ENCODE measurements at places on chromosomes 7 and 10.

GRCh38 chr10:124614003-124614659 is 130.0 kb downstream of the FAM53B start:
- DNase-seq: no peak

- DNase-seq: no peak
Observed at GRCh38 chr10:19449860-19450259, 366.4 kb upstream of the PLXDC2 start.

DNA sequence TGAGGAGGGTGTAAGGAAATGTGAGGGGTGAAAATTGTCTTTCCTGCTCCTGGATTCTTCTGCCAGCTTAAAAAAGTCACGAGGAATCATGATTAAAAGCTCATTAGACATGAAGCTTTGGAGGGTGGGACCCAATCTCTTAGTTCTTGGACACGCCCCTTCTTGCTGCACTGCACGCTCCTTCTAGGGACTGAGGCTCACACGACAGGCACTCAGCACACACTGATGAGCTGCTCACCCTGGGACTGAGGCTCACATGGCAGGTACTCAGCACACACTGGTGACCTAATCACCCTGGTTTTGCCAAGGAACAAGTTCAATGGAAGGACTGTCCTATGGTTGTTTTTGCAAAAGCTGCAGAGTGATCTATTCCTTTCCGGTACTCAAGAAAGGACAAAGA is 65.8 kb upstream of the ELMO1 start:
- no peak for DNase-seq

DNA sequence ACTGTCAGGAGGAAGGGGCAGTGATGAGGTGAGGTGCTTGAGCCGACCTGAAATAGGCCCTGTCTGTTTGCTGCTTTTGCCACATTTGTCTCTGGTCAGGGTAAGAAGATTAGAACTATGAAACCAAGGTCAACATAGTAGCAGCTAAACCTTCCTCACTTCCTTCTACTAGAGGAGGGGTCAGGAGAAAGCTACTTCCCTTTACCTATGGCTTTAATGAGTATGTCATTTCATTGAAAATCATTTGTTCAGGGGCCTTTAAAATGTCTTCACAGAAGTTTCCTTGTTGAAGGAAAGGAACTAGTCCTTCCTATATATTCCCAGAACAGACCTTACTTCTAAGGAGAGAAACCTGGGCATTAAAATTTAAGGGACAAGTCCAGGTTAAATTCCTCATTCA is 19.0 kb downstream of the HYAL4 start:
- DNase-seq: no peak

DNA sequence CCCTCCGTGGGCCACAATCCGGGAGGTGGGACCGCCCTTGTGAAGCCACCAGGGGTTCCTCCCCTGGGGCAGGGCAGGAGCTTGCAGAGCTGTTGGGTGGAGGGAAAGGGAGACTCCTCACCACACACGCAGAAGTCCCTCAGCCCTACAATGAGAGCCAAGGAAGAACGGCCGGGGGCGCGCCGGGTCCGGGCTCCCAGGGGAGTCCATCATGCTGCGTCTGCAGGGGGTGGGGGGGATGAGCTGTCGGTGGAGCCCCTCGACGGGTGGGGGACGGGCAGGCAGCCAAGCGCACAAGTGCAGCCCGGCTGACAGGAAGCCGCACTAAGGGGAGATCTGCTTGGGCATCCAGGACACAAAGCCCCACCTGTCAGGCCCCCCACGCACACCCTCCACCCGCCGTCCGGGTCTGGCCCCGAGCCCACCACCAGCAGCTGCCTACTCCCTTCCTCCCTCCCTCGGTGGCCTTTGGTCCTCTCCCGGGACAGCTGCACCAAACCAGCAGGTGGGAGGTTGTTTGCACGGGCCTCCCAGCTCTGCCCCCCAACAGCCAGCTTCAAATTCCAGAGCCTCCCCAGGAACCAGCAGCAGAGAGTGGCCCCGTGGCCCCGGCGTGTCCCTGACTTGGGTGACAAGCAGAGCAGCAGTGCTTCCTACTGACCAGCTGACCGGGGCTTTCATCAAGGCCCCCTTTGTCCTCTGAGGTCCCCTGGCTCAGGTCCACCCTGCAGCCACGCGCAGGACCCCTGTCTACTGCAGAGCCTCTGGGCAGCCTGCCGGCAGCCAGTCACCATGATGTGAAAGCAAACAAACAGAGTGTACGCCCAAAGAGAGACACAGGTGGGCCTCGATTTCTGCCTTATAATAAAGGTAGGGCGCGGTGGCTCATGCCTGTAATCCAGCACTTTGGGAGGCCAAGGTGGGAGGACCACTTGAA is 50.3 kb downstream of the HIP1 start:
- DNase-seq: peak; percentile 73

- DNase-seq: no peak
Observed at GRCh38 chr7:108226816-108227299, 96.7 kb upstream of the LAMB4 start.

DNA sequence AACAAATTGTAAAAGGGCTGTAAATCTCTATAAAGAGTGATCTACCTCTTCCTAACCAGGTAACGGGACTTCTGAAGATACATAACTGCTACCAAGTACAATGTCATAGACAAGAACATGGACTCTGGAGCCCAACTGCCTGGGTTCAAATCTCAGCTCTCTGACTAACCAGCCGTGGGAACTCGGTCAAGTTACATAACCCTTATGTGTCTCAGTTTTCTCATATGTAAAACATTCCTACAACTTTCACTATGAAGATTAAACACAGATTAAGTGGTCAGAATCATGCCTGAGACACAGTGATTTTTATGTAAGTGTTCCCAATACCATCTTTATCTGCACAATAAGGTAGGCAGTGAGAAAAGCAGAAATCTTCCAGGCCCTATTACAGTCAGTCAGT is 52.6 kb downstream of the ITGB1 start:
- no peak for DNase-seq

DNA sequence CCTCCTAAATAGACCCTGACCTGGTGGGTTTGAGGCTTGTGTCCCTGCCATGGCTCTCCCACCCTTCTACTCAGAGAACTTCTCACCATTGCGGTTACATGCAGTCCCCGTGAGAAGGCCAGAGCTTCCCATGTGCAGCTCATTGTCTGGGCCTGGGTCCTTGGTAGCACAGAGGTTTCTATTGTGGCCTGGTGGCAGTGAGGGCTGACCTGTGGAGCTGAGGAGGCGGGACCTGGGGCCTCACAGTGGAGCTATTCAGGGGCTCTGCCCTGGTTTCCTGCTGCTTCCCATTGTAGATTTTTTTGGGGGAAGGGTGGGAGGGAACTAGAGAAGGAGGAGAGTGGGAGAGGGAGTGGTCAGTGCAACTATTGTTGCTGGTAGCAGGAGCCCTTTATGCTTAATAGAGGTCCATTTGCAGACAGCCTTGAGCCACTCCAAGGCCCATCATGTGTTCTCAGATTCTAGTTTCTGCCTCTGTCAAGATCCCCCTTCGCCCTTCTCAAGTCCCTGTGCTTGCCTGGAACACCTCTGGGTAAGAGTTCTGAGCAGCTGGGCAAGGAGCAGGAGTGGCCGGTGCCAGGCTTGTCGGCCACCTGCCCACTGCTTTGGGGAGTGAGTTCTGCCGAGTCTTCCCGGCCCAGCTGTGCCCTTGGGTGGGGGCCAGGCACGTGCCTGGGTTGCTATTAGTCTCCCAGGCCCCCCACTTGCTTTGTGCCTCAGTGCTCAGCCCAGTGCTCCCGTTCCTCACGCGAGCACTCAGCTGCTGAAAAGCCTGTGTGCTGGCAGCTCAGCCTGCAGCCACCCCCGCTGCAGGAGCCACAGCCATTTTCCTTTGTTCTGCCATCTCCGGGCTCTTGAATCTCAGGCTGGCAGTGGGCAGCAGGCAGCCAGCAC is 10.7 kb downstream of the TSPAN14 start:
- DNase-seq: no peak

DNA sequence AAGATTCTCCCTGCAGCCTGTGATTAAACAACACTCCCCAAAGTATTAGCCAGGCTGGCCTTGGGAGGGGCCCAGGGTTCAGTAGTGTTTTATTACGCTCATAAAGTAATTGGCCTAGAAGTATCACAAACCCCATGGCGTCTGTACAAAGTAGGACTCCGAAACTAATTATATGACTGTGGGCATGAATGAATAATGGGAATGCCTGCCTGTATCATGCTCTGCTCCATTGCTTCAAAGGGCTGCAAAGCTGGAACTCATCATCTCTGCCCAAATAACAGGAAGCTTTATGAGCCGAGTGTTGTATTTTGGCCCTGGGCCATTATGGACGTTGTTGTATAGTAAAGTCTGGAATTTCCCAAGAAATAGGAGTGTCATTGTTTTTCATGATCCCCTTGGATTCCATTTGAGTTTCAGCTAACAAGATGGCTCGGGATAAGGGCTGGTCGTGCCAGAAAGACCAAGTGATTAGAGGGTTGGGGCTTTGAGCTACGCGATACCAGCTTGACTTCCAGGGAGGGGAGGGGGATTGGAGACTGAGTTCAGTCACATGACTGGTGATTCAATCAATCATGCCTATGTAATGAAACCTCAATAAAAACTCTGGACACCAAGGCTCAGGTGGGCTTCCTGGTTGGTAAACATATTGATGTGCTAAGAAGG is 65.3 kb upstream of the NPTX2 start:
- DNase-seq: no peak

GRCh38 chr7:38232502-38233366 is 40.7 kb downstream of the TARP start:
- DNase-seq: no peak

- no peak for DNase-seq
Observed at GRCh38 chr10:12787297-12787696, 214.2 kb downstream of the CCDC3 start.

DNA sequence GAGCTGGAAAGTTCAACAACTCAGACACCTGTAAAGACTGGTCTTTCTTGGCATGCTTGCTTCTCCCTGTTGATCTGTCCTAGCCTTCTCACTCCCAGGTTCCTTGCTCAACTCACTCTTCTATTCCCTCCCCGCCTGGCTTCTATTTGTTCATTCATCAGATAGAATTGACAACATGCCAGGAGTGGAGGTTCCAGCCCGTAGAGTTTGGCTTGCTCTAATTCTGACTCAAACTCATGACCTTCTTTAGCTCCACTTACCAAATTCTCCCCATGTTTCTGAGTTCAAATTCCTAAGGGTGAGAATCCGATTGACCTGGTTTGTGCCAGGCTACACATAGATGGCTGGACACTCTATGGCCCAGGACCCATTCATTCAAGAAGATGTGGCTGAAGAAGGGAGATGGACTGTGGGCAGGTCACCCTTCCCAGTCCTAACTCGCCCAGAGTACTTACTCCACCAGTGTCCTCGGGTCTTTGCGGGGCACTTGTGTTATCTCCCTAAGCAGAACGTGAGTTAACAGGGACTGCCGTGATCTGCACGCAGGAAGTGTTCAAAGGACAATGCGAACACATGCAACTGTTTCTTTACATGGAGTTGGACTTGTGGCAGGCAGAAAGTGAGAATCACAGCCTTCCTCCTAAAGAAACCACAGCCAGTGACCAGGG is 4.0 kb upstream of the TMEM236 start:
- no peak for DNase-seq

GRCh38 chr10:27383595-27384542 is 120.2 kb upstream of the RAB18 start:
- peak; percentile 14 for DNase-seq

GRCh38 chr10:52316001-52316400 is 1.9 kb downstream of the DKK1 start:
- DNase-seq: no peak

DNA sequence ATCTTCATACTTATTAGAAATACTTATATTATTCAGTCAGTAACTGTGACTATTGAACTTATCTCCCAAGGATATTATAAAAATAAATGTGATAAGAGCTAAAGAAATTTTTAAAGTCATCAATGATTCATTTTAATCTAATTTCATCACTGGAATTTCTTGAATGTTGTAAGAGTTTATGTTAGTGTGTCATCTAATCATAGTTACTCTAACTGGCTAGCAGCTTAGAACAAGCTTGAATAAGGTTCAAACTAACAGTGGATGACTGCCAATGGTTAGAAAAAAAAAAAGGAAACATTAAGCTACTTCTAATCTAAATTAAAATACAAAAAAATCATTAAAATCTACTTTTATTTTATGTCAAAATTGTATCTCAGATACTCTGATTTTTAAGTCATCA is 1066.3 kb downstream of the CNTNAP2 start:
- no peak for DNase-seq

DNA sequence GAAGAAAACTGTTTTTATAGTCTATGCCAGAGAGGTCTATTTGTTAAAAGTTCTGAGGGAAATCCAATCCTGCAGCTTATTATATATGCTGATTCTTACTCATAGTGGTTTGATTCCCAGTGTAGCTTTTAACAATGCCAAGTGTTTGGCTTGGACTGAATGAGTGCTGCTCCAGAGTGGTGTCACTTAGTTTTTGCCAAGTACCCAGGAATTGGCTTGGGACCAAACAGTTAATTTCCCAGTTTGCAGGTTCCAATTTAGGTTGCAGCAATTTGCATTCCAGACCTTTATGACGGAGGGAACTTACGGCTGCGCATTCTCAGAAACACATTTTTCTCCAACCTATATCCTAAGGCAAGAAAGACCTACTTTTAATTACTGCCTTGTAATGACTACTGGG is 32.4 kb downstream of the NSUN6 start:
- no peak for DNase-seq
